ENCODE measurements at places on chromosomes 2 and 18. TPM values are rescaled to one million over a fixed set of nuclear protein-coding genes. Genes with fewer than 3 reads are reported as not detected.

- no peaks in the 10 kb centered on the region for H3K4me1 ChIP-seq
- no peak for DNase-seq
- no peaks in the 10 kb centered on the region for H3K27me3 ChIP-seq
- no peak overlapping the region for H3K4me3 ChIP-seq
Measured at GRCh38 chr2:13115643-13116042, 398.9 kb downstream of the TRIB2 start.

GRCh38 chr2:38500283-38500634 lies 102.5 kb downstream of the HNRNPLL start:
- peak overlapping the region; percentile 36 for H3K27ac ChIP-seq
- H3K36me3 ChIP-seq = no peaks in the 10 kb centered on the region
- DNase-seq = no peak
- H3K4me3 ChIP-seq = no peak overlapping the region
- no peaks in the 10 kb centered on the region for H3K27me3 ChIP-seq
- peaks cover 10% of the 10 kb centered on the region for H3K4me1 ChIP-seq

DNA sequence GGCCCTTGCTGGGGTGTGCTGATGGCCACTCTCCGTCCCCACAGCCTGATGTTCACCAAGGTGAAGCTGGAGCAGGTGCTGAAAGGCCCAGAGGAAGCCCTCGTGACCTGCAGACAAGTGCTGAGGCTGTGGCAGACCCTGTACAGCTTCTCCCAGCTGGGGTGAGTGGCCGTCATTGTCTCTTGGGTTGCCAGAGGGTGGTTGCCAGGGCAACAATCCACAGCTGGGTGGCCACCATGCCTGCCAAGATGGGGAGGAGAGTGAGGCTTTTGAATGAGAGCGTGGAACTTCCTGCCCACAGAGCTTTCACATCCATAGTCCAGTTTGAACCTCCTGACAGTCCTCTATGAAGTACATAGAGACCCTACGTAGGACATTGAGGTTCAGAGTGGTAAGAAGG lies 108.8 kb downstream of the STPG4 start:
- no peak overlapping the region for H3K27ac ChIP-seq
- H3K36me3 ChIP-seq = no peaks in the 10 kb centered on the region
- no peak overlapping the region for H3K4me3 ChIP-seq
- peaks cover 15% of the 10 kb centered on the region for H3K4me1 ChIP-seq
- no peaks in the 10 kb centered on the region for H3K27me3 ChIP-seq

DNA sequence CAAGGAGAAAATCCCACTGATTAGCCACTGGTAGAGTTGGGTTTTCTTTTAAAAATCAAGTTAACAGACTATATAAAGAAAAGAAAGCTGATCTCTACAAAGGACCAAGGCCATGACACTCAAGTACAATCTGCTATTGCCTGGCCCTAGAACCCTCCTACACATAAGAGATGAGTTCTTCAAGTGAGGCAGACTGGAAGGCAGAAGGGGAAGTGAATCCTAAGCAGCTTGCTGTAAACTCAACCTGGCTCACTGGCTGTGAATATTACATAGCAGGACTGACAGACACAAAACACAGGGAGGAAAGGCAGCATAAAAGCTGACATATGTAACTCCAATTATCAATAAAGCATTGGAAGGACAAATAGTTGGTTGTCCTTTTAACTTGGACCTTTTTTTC lies 65.4 kb downstream of the TRIP12 start:
- H3K4me3 ChIP-seq = no peak overlapping the region
- no peaks in the 10 kb centered on the region for H3K36me3 ChIP-seq
- no peaks in the 10 kb centered on the region for H3K27me3 ChIP-seq
- no peak for DNase-seq
- H3K27ac ChIP-seq = no peak overlapping the region

DNA sequence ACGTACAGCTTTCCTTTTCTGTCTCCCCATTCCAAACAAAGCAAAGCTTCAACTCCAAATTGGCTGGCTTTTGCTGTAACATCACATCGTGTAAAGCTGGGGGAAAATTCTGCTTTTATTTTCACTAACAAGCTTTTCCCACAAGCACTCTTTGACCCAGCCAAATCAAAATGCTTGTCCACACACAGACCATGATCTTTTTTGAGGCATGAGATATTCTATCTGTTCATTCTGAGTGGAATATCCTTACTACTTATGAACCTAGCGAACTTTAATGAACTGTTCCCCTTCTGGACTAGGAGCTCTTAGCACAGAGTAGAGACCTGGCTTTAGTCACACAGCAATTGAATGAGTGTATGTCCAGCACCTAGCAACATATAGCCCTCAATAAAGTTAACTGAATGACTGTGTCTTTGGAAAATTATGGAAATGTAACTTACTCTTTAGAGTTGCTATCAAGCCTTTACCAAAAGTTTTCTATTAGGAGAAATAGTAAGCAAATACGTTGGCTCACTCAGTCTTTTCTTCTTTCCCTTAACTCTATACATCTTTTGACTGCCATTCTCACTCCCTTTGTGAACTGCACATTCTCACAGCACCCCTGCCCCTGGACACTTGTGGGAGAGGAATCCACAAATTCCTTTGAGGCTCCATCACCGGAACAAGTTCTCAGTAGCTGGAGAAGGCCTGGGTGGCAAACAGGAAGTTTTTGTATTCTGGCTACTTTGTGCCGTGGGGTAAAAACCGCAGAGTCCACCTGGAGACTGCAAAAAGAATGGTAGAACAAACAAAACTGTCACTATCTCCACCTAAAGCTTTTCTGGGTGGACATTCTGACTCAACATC lies 1.3 kb upstream of the UBE2E3 start:
- no peaks in the 10 kb centered on the region for H3K4me1 ChIP-seq
- no peak overlapping the region for H3K4me3 ChIP-seq
- peak overlapping the region; percentile 97 for H3K27ac ChIP-seq
- H3K27me3 ChIP-seq = no peaks in the 10 kb centered on the region
- no peaks in the 10 kb centered on the region for H3K36me3 ChIP-seq

- H3K27ac ChIP-seq = no peak overlapping the region
- peaks cover 2% of the 10 kb centered on the region for H3K4me1 ChIP-seq
- no peak for DNase-seq
- H3K27me3 ChIP-seq = no peaks in the 10 kb centered on the region
Measured at GRCh38 chr2:12169721-12170120, 423.3 kb downstream of the LPIN1 start.

DNA sequence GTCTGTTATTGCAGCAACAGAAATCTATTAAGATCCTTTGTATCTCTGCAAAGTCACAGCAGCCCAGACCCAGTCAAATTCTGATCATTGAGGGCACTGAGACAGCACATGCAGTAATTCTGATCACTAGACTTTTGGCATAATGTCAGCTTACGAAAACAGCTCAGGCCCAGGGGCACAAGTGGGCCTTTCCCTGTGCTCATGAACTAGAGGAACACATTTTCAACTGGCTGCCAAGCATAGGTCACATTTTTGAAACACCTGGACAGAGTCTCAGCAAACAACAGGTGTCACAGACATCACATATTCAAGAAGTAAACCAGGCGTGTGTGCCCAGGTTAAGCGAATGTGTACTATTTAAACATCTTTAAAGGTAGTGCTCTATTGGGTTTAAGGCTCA lies 13.7 kb downstream of the DOCK10 start:
- peaks cover 10% of the 10 kb centered on the region for H3K4me1 ChIP-seq
- DNase-seq = no peak
- no peaks in the 10 kb centered on the region for H3K27me3 ChIP-seq
- H3K36me3 ChIP-seq = no peaks in the 10 kb centered on the region
- no peak overlapping the region for H3K4me3 ChIP-seq

- H3K4me3 ChIP-seq = no peak overlapping the region
- no peak for DNase-seq
- H3K4me1 ChIP-seq = no peaks in the 10 kb centered on the region
- no peak overlapping the region for H3K27ac ChIP-seq
- no peaks in the 10 kb centered on the region for H3K36me3 ChIP-seq
Measured at GRCh38 chr2:44736270-44736942, 205.1 kb upstream of the SIX3 start.

DNA sequence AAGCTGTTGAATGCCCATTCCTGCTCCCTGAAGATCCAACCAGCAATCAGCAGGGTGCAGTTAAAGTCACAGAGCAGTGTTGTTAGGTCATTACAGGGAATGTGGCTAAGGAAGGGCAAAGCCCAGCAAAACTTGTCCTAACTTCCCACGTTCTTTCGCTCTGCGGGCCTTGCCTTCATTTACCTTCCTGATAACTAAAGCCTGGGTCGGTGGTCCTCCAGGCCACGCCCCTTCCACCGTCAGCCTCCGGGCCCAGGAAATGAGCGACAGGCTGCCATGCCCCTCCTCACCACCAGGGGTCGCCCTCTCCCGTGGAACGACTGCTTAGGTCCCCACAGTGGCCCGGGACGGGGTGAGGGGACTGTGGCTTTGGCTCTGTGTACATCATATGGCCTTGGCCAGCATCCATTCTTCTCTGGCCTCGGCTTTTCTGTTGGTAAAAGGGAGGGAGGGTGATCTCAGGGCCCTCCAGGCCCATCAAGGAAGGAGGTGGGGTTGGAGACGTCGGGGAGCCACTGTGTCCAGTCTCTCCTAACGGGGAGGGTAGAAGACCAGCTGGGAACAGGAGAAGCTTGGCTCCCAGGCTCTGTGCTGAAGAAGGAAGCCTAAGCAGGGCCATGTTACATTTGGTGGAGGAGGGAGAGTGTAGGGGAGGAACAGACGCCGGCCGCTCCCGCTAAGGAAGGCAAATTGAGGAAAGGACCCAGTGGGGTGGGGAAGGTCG lies 2.2 kb downstream of the SH2D6 start:
- H3K27ac ChIP-seq = peak overlapping the region; percentile 58
- no peaks in the 10 kb centered on the region for H3K36me3 ChIP-seq
- H3K27me3 ChIP-seq = no peaks in the 10 kb centered on the region

DNA sequence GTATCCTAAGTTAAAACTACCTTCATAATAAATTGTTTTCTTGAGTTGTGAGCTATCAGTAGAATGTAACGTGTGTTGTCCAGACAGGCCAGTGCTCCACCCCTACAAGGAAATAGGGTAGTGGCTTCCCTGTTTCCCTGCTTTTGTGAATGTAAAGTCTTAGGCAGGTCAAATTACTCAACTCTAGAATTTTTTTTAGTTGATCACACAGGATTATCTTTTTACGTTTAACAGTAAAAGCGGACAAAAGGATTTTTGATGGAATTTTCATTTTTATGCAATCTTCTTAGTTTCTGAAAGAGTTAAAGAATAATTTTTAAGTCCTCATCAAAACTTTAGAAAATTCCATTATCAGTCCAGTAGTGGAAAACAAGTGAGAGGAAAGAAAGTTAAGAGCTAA lies 38.2 kb downstream of the GPD2 start:
- H3K36me3 ChIP-seq = no peaks in the 10 kb centered on the region
- peaks cover 2% of the 10 kb centered on the region for H3K4me1 ChIP-seq
- no peaks in the 10 kb centered on the region for H3K27me3 ChIP-seq
- no peak for DNase-seq

- peaks cover 8% of the 10 kb centered on the region for H3K4me1 ChIP-seq
- no peak overlapping the region for H3K4me3 ChIP-seq
- H3K27me3 ChIP-seq = no peaks in the 10 kb centered on the region
- peak overlapping the region; percentile 98 for H3K27ac ChIP-seq
- H3K36me3 ChIP-seq = no peaks in the 10 kb centered on the region
- DNase-seq = peak; percentile 71
Measured at GRCh38 chr2:219277703-219278654, 1.2 kb upstream of the DNAJB2 start.

GRCh38 chr2:232887171-232887850 lies 17.2 kb downstream of the SNORC start:
- H3K4me3 ChIP-seq = no peak overlapping the region
- no peaks in the 10 kb centered on the region for H3K36me3 ChIP-seq
- H3K27me3 ChIP-seq = no peaks in the 10 kb centered on the region
- no peak for DNase-seq

- no peak overlapping the region for H3K27ac ChIP-seq
- H3K36me3 ChIP-seq = no peaks in the 10 kb centered on the region
- no peak overlapping the region for H3K4me3 ChIP-seq
- H3K4me1 ChIP-seq = no peaks in the 10 kb centered on the region
Measured at GRCh38 chr18:22088996-22089640, 80.3 kb upstream of the GATA6 start.

- H3K36me3 ChIP-seq = no peaks in the 10 kb centered on the region
- H3K27me3 ChIP-seq = no peaks in the 10 kb centered on the region
- no peak overlapping the region for H3K4me3 ChIP-seq
- H3K27ac ChIP-seq = no peak overlapping the region
- DNase-seq = no peak
Measured at GRCh38 chr2:96374211-96374951, 38.8 kb downstream of the NCAPH start.

GRCh38 chr2:165796129-165796528 lies 2.1 kb upstream of the GALNT3 start:
- peaks cover 3% of the 10 kb centered on the region for H3K4me1 ChIP-seq
- DNase-seq = no peak
- no peak overlapping the region for H3K4me3 ChIP-seq
- no peak overlapping the region for H3K27ac ChIP-seq
- no peaks in the 10 kb centered on the region for H3K36me3 ChIP-seq

- no peaks in the 10 kb centered on the region for H3K4me1 ChIP-seq
- no peaks in the 10 kb centered on the region for H3K36me3 ChIP-seq
- no peak overlapping the region for H3K4me3 ChIP-seq
- no peaks in the 10 kb centered on the region for H3K27me3 ChIP-seq
- H3K27ac ChIP-seq = no peak overlapping the region
Measured at GRCh38 chr2:227933884-227934283, 62.5 kb downstream of the DAW1 start.

DNA sequence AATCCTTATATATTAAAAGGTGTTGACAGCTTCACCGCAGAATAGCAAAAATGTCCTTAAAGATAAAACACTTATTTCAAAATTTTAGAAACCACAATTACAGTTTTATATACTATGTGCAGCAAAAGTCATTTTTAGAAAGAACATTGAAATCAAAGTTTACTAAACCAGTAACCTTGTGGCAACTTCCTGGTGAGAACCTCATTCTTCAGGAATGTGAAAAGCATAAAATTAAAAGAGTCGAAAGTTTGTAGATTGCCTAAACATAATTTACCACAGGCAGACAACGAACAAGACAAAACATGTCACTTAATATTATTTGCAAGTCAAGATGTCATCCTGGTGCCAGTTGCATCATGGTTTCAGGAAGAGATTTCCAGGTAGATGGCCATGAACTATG lies 108.3 kb upstream of the NRP2 start:
- no peaks in the 10 kb centered on the region for H3K27me3 ChIP-seq
- H3K27ac ChIP-seq = no peak overlapping the region
- no peak overlapping the region for H3K4me3 ChIP-seq
- no peaks in the 10 kb centered on the region for H3K4me1 ChIP-seq

EEF1B2 gene
- total RNA-seq = 747 TPM

GPR45 gene
- total RNA-seq = not detected

HES6 gene
- 1.1 TPM for total RNA-seq

PCGF1 gene
- total RNA-seq = 17.5 TPM

FAM237A gene
- not detected for total RNA-seq

STARD6 gene
- total RNA-seq = not detected

INO80B gene
- total RNA-seq = 50.6 TPM

B4GALT6 gene
- total RNA-seq = 3.9 TPM

Measured in ovary (tissue), 10 donors.